ENCODE measurements at places on chromosomes 4 and X.

DNA sequence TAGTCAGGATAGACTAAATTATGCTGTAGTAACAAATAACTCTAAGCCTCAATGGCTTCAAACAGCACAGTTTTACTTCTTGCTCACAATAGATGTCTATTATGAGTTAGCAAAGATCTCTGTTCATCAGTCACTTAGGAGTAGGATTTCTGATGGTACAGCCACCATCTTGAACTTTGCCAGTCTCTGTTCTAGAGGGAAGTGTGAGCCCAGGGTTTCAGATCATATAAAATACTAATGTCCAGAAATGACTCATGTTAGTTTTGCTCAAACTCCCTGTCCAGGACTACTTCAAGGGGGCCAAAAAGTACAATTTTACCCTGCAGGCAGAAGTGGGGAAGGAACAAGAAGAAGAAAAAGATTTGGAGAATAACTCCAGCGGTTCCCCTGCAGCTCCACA is 77.1 kb upstream of the LSM6 start:
- no peak for DNase-seq

- no peak for DNase-seq
Measured at GRCh38 chr4:105179539-105180401, 33.1 kb downstream of the TET2 start.

GRCh38 chr4:127558489-127559407 is 74.0 kb upstream of the INTU start:
- no peak for DNase-seq

DNA sequence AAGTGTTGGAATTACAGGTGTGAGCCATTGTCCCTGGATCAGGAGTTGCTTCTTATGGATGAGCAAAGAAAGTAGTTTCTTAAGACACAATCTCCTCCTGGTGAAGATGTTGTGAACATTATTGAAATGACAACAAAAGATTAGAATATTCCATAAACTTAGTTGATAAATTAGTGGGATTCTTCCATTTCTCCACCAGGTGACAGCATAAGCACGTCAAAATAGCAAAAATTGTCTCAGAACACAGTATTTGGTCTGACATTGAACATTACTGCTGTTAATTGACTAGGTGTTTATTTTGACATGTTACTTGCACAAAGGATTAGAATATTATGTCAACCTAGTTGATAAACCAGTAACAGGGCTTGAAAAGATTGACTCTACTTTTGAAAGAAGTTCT is 21.6 kb downstream of the CLDN34 start:
- peak; percentile 29 for DNase-seq

- no peak for DNase-seq
Measured at GRCh38 chr4:161356351-161356750, 807.4 kb downstream of the FSTL5 start.

GRCh38 chrX:9767375-9767774 is 1.7 kb upstream of the GPR143 start:
- peak; percentile 16 for DNase-seq

GRCh38 chr4:70624226-70624793 is 4.2 kb upstream of the ENAM start:
- DNase-seq: no peak

DNA sequence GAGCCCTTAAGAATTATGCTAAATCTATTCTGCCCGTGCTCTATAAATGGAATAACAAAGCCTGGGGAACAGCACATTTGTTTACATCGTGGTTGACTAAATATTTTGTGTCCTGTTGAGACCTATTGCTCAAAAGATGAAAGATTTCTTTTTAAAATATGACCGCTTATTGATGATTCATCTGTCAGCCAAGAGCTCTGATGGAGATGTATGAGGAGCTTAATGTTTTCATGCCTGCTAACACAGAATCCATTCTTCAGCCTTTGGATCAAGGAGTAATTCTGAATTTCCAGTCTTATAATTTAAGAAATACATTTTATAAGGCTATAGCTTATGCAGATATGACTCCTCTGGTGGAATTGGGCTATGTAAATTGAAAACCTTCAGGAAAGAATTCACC is 271.3 kb upstream of the FAT4 start:
- DNase-seq: no peak

DNA sequence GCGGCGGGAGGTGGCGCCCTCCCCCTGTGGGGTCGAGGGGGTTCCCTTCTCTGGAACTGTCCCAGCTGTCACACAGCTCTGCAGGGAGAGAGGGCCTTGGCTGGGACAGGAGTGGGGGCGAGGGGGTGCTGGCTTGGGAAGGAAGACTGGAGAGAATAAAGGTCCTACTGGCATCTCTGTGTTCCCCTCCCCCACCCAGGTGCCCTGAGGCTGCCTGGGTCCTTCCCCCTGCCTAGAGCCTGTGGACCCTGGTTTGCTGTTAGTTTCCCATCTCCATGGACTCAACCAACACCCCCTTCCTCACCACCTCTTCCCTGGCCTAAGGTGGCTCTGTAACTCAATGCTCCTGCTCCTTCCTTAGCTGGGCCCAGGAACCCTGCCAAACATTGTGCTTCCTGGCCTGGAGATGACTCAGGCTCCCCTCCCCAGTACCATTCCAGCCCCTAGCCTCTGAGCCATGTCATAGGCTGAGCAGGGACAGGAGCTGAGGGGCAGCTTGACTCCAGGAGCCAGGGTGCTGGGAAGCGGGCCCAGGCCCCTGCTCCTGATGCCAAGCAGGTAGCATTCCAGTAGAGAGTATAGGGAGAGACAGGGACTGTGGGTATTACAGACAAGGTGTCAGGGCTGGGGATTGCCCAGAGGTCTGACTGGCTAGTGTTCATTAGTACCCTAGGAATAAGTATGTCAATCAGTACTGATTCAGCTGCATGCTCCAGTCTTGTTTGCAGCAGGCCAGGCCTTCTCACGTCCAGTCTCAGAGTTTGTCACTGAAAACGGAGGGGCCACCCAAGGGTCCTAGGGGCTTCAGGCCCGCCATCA is 100.7 kb downstream of the EFNB1 start:
- no peak for DNase-seq

DNA sequence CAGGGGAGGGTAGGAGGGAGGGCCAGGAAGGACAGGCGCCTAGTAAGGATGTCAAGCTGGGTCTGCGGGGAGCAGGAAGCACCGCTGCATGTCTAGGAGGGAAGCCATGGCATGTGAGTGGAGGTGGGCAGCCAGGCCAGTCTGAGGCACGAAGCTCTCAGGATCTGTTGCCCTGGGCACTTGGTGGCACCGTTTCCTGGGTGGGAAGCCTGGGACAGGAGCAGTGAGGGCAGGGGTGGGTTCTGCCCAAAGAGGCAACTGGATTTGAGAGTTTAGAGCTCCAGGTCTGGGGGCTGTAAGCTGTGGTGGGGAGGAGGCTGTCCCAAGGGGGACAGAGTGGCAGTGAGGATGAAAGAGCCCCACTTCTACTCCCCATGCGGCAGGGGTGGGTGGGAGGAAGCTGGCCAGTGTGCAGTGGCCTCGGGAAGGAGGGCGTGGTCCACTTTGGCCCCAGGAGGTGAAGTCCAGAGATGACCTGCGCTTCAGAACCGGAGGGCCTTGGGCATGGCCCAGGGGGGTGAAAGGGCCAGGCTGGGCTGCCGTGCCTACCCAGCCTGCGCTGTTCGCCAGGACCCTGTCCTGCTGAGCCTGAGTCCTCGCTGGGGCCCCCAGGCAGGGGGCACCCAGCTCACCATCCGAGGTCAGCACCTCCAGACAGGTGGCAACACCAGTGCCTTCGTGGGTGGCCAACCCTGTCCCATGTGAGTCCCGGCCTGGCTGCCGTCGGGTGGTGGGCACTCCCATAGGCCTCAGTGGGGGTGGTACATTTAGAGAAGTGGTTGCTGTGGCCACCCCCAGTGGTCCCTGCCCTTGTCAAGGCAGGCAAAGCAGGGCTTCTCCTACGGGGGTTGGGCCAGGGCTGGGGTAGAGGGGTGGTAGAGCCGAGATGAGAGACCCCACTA is 8.3 kb upstream of the SRPK3 start:
- no peak for DNase-seq

Data from OCI-LY7 (cell line).